ENCODE measurements at places on chromosomes 3 and 15.

- DNase-seq = no peak
Measured at GRCh38 chr15:71187078-71187477, 71.8 kb downstream of the THSD4 start.

DNA sequence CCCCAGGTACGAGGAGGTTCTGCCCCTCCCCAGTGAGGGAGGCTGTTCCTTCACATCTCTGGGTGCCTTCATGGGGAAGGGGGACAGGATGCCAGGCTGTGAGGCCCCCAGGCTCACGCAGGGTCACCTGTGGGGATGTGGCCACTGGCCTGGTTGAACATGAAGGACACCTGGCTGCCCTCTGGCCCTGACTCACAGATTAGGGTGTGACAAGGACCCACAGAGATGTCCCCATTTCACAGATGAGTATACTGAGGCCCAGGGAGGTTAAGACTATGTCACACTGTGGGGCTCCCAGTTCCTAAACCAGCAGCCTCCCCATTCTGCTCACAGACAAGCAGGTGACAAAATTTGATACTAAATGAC is 42.4 kb downstream of the PCSK6 start:
- DNase-seq = no peak

DNA sequence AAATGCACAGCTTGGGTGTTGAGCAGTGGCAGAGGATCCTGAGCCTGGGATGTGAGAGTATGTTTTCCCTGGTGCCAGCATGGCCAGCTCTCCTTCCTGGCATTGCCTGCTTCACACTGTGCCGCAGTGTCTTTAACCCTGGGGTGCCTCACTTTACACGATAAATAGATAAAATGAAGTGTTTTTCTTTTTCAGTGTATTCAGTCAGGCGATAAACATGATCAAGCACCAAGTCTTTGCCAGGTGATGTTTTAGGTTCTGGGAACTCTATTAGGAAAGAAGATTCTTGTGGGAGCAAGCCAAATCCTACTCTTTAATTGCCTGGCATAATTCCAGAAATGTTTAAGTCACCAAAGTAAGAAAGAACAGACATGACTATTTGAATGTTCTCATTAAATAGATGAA is 14.0 kb downstream of the ABHD6 start:
- no peak for DNase-seq

DNA sequence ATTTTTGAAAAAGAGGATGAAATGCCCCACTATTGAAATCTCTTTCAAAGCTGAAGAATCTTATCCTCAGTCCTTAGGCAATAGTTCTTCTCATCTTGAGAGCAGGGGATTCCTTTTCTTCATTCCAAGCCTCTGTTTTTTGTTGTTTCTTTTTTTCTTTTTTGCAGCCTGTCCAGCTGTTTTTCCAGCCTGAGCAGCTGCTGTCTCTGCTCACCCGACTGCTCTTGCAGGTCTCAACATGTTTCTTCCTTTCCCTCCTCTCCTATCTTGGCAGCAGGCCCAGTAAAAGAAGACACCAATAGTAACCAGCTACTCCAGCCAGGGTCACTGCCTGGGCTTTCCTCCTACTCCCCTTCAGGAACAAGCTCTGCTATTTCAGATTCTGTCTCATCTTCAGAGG is 23.8 kb downstream of the MEX3B start:
- no peak for DNase-seq

- DNase-seq = no peak
Measured at GRCh38 chr15:62469874-62470688, 305.0 kb upstream of the C2CD4B start.

DNA sequence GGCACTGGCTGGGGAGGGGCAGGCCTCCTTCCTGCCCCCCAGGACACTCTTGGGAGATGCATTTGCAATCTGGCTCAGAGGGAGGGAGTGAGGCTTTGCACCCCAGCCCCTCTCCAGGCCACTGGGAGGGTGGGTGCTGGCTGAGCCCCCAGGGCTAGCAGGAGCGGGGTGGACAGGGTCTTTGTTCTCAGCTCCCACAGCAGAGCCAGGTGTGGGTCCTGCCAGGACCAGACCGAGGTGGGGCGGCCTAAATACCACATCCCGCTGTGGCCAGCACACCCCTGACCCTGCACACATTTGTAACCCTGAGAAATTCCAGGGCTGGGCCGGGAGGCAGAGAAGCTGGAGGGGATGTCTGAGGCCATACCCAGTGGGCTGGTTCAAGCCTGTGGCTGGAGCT is 41.0 kb downstream of the STARD5 start:
- no peak for DNase-seq

All from stimulated activated CD4-positive, alpha-beta T cell treated with anti-CD3 and anti-CD28 coated beads, TNF-alpha, amount 100 ng/mL, for 4 hours (primary cell).